ENCODE measurements at places on chromosomes 2 and 18. TPM values are rescaled to one million over a fixed set of nuclear protein-coding genes. Genes with fewer than 3 reads are reported as not detected.

GRCh38 chr2:141528990-141529389, 601.8 kb downstream of the LRP1B start:
- H3K27ac ChIP-seq: no peak overlapping the region
- no peaks in the 10 kb centered on the region for H3K36me3 ChIP-seq
- no peak for DNase-seq

DNA sequence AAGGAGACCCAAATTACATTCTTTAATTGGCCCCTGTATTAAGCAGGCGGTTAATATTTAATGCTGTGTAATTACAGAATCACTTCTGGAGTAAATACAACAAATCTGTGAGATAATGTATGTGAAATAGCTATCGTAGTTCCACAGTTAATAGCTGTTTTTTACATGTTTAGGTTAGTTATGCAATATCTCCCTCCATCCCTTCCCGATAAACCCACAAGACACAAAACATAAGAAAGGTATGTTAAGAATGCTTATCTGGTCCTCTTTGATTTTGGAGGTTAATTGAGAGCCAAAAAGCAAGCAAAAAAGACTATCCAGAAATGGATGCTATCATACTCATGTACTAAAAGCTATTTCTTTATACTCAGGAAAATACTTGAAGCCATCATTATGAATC, 49.1 kb downstream of the ZNF638 start:
- no peak for DNase-seq
- H3K27me3 ChIP-seq: no peaks in the 10 kb centered on the region
- peaks cover 16% of the 10 kb centered on the region for H3K4me1 ChIP-seq

DNA sequence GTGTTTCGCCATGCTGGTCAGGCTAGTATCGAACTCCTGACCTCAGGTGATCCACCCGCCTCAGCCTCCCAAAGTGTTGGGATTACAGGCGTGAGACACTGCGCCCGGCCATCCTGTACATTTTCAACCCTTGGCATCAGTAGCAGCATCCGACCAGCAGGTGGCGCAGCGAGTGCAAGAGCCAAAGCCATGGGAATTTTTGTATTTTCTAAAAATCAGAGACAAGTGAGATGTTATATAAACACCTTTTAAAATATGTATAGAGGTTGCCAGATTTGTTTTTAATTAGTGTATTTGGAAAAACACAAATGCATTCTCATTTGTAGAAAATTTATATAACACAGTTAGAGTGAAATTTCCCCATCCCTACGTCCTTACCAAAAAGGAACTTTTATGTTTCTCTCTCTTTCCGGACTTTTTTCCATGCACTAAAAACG, 36.8 kb downstream of the MOGAT1 start:
- H3K36me3 ChIP-seq: no peaks in the 10 kb centered on the region
- H3K27ac ChIP-seq: no peak overlapping the region
- DNase-seq: peak; percentile 53
- H3K4me1 ChIP-seq: peaks cover 17% of the 10 kb centered on the region
- H3K4me3 ChIP-seq: no peak overlapping the region

DNA sequence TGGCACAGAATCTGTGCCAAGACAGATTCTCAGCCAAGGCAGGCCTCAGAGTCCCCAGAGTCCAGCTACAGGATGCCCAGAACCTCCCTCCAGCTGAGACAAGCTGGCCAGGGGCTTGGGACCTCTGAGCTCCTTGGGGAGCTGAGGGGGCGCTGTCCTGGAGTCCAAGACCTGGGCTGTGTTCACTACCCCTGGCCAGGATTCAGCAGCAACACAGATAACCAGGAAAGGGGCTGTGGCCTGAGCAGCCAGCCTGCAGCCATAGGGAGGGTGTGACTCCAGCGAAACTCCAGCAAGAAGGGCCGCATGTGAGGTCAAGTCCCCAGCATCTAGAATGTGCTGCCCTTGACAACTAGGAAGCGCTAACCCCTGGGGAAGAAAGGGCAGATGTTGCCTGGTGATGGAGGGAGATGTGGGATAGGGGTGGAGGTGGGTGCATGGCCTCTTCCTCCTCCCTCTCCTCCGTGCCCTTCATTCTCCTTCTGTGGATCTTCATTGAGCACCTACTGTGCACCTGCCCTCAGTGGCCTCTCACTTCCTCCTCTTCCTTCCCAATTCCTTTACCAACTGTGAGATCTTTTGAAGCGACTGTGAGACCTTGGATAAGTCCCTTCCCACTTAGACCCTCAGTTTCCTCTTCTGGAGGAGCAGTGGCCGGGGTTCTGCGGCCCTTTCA, 7.7 kb upstream of the ARID5A start:
- H3K4me3 ChIP-seq: peak overlapping the region; percentile 59
- peaks cover 91% of the 10 kb centered on the region for H3K4me1 ChIP-seq
- no peaks in the 10 kb centered on the region for H3K36me3 ChIP-seq

DNA sequence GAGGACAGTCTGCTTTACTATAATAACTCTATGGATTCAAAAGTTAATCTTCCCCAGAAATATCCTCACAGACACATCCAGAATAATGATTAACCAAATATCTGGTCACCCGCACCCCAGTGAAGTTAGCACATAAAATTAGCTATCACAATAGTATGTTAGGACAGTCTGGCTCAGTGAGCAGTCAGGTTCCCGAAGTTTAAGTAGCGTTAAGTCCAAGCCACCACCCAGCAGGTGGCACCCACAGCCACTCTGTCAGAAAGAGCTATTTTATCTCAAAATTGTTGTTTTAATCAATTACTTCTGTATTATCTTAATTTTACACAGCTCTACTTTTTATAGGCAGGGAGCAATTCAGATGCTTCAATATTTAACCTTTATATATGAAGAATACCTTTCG, 537.5 kb downstream of the MBD2 start:
- no peaks in the 10 kb centered on the region for H3K36me3 ChIP-seq
- no peak overlapping the region for H3K27ac ChIP-seq
- no peak for DNase-seq
- H3K4me1 ChIP-seq: no peaks in the 10 kb centered on the region
- H3K4me3 ChIP-seq: no peak overlapping the region

DNA sequence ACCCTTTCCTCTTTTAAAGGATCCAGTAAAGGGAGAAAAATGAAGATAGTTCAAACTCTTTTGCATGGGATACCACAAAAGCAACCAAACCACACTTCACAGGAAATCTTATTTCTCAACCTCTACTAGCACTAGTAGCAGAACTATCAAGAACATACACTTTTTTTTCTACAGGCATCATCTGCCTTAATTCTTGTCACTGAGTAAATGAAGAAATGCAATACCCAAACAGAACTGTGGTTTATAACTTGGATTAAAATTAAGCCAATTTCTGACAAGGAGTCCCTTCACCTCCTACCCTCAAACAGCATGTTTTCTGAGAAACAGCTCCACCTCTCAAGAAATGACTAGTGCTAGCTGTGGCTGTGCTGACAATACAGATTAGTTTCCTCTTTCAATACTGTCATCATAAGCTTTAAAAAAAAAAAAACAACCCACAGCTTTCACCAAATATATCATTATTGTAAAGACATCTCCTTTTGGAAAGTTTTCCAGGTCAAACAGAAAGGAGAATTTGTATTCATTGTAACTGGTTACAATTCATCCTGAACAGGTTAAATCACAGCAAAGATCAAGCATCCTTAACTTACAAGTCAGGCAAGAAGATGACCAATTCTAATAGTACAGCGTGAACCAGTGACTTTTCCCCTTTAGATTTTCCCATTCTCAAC, 44.4 kb downstream of the PTPN2 start:
- H3K27ac ChIP-seq: peak overlapping the region; percentile 91
- H3K4me1 ChIP-seq: peaks cover 70% of the 10 kb centered on the region

- no peaks in the 10 kb centered on the region for H3K27me3 ChIP-seq
- H3K4me3 ChIP-seq: no peak overlapping the region
- no peak for DNase-seq
- no peaks in the 10 kb centered on the region for H3K4me1 ChIP-seq
- no peaks in the 10 kb centered on the region for H3K36me3 ChIP-seq
Observed at GRCh38 chr18:77866351-77866750, 616.7 kb downstream of the GALR1 start.

- H3K27ac ChIP-seq: no peak overlapping the region
- H3K4me3 ChIP-seq: no peak overlapping the region
- H3K36me3 ChIP-seq: no peaks in the 10 kb centered on the region
- no peaks in the 10 kb centered on the region for H3K4me1 ChIP-seq
- DNase-seq: no peak
Observed at GRCh38 chr2:129722306-129723019, 257.0 kb upstream of the RAB6C start.

- no peak overlapping the region for H3K27ac ChIP-seq
- DNase-seq: no peak
- no peaks in the 10 kb centered on the region for H3K4me1 ChIP-seq
- no peaks in the 10 kb centered on the region for H3K36me3 ChIP-seq
Observed at GRCh38 chr2:106830191-106830590, 55.8 kb downstream of the ST6GAL2 start.

DNA sequence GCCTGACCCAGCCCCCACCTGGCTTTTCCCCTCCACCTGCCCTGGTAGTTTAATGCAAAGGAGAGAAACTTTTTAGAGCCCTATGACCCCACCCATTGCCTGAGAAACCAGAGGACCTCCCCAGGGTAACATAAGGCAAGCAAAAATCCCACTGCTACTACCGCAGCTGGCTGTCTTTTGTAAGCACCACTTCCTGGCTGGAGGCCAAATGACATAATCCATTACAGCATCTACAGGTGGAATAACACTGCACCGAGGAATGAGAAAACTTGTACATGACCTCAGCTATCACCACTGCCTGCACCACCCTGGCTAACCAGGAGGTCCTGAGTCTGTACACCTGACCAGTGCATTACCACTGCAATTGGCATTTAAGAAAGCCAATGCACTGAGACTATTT, 149.6 kb upstream of the GALNT5 start:
- H3K27ac ChIP-seq: no peak overlapping the region
- no peak for DNase-seq
- no peaks in the 10 kb centered on the region for H3K27me3 ChIP-seq
- no peaks in the 10 kb centered on the region for H3K4me1 ChIP-seq

DNA sequence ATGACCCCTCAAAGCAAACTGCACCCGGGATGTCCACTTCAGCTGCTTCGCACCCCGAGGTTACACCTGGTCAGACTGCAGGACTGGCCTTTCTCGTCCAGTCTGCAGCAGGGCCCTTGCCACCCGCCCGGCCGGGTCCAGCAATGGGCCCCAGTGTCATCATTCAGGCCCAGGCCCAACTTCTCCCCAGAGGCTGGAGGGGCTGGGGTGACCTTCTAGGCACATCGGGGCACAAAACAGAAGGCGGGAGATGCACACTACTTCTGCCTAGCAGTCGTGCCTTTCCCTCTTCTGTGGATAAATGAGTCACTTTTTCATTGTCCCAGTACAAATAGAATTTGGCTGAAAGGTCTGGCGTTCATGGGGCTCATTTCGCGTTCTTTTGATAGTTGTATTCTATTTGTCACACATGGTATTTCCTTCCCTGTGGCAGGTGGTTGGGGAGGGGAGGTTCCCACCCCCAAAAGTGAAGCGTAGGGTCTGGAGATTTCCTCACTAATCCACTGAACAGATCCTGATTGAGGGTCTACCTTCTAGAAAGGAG, 56.9 kb upstream of the ID2 start:
- no peak overlapping the region for H3K4me3 ChIP-seq
- DNase-seq: no peak
- peaks cover 3% of the 10 kb centered on the region for H3K4me1 ChIP-seq
- H3K36me3 ChIP-seq: no peaks in the 10 kb centered on the region
- H3K27me3 ChIP-seq: peaks cover 26% of the 10 kb centered on the region
- no peak overlapping the region for H3K27ac ChIP-seq

DNA sequence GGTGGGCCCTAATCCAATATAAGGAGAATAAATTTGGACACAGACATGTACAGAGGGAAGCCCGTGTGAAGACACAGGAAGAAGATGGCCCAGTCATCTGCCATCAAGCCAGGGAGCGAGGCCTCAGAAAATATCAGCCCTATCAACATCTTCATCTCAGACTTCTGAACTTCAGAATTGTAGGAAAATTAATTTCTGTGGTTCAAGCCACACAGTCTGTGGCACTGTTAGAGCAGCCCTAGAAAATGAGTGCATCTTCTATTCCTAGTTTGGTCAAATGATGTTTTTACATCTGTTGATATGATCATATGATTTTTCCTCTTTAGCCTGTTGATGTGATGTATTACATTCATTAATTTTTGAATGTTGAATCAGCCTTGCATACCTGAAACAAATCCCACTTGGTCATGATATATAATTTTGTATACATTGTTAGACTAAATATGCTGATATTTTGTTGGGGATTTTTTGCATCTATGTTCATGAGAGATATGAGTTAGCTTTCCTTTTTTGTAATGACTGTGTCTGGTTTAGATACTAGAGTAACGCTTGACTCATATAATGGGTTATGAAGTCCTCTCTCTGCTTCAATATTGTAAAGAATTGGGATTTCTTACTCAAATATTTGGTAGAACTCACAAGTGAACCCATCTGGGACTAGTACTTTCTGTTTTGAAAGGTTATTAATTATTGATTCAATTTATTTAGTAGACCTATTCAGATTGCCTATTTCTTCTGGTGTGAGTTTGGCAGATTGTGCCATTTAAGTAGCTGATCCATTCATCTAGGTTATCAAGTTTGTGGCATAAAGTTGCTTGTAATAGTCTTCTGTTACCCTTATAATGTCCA, 451.4 kb downstream of the EIPR1 start:
- peaks cover 9% of the 10 kb centered on the region for H3K4me1 ChIP-seq
- no peak for DNase-seq
- no peak overlapping the region for H3K4me3 ChIP-seq
- no peaks in the 10 kb centered on the region for H3K27me3 ChIP-seq
- no peaks in the 10 kb centered on the region for H3K36me3 ChIP-seq
- peak overlapping the region; percentile 64 for H3K27ac ChIP-seq

GRCh38 chr2:189115126-189115525, 64.4 kb downstream of the COL5A2 start:
- no peaks in the 10 kb centered on the region for H3K36me3 ChIP-seq
- H3K4me1 ChIP-seq: no peaks in the 10 kb centered on the region
- H3K27ac ChIP-seq: no peak overlapping the region
- H3K4me3 ChIP-seq: no peak overlapping the region
- H3K27me3 ChIP-seq: no peaks in the 10 kb centered on the region
- DNase-seq: no peak

- peaks cover 15% of the 10 kb centered on the region for H3K4me1 ChIP-seq
- H3K27me3 ChIP-seq: no peaks in the 10 kb centered on the region
- DNase-seq: peak; percentile 44
- peak overlapping the region; percentile 80 for H3K4me3 ChIP-seq
Observed at GRCh38 chr18:26215247-26215970, 10.8 kb upstream of the TAF4B start.

GRCh38 chr2:163319006-163319405, 416.8 kb downstream of the FIGN start:
- H3K36me3 ChIP-seq: no peaks in the 10 kb centered on the region
- DNase-seq: no peak
- no peaks in the 10 kb centered on the region for H3K27me3 ChIP-seq
- H3K27ac ChIP-seq: no peak overlapping the region

DNA sequence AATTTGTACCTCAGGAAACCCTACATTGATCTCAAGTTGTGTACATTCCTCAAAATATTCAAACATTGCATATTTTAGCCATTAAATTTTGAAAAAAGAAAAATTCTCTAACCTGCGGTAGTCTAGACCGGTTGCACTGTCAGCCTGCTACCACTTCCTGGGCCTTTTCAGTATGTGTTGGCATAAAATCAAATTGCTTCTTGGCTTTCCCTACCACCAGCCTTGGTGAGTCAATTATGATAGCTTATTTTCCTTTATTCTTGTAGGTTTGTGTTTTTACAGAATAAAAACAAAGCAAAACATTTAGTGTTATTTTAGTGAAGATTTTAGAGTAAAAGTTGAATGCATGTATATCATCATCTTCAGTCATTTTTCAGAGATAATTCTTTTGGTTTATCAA, 61.2 kb downstream of the FAM171B start:
- H3K36me3 ChIP-seq: no peaks in the 10 kb centered on the region
- H3K27ac ChIP-seq: no peak overlapping the region
- no peaks in the 10 kb centered on the region for H3K27me3 ChIP-seq
- no peak for DNase-seq
- peaks cover 4% of the 10 kb centered on the region for H3K4me1 ChIP-seq

Gene ITGA4
- 96.5 TPM for total RNA-seq

Gene AFF3
- total RNA-seq: 1.4 TPM

Gene REG3G
- total RNA-seq: not detected

Gene GPAT2
- 19.1 TPM for total RNA-seq

Gene TUBA4B
- not detected for total RNA-seq

Data from activated T-helper 2 cell treated with anti-CD3 and anti-CD28 coated beads, Interferon-gamma antibody, Interleukin-2, Interleukin-4, amounts not matched to agents 10 μg/mL and 5 μg/mL and 100 μg/mL, durations not matched to agents 14 hours and 24 hours and 36 hours (primary cell).